Stimulated activated CD4-positive, alpha-beta T cell treated with anti-CD3 and anti-CD28 coated beads, Interleukin-15, amount 100 ng/mL, for 1 hour (primary cell): ENCODE measurements at places on chromosomes 5 and 9.

GRCh38 chr9:132372177-132373095 lies 17.6 kb upstream of the SETX start:
- DNase-seq, result no peak

DNA sequence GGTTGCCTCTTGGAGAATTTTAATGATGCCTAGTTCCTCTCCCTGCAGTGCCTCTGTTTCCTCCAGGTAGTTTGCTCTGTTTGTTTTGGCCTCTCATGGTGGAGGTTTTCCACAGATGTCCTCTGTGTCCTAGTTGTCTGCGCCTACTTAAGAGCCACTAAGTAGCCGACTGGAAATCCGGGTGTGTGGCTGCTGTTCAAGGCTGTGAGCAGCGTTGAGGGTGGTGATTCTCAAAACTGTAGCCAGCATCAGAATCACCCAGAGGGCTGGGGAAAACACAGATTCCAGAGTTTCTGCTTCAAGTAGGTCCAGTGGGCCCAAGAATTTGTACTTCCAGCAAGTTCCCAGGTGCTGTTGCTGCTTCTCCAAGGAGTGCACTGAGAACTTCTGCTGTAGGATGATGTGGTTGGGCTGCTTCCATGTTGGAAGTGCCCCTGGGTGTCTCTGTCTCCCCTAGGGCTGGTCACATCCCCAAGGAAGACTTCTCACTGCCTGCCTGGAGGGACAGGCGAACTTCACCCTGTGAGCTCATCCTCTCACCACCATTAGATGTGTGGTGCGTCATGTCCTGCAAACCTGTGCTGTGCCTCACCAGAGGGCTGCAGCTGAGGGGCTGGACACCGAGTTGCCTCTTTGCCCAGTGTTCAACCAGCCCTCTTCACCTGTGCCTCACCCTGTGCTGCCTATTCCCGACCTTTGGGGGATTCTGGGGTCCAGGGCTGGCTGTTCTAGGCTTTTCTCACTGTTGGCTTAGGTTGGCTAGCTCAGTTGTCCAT lies 34.8 kb downstream of the SECISBP2 start:
- DNase-seq, result no peak

DNA sequence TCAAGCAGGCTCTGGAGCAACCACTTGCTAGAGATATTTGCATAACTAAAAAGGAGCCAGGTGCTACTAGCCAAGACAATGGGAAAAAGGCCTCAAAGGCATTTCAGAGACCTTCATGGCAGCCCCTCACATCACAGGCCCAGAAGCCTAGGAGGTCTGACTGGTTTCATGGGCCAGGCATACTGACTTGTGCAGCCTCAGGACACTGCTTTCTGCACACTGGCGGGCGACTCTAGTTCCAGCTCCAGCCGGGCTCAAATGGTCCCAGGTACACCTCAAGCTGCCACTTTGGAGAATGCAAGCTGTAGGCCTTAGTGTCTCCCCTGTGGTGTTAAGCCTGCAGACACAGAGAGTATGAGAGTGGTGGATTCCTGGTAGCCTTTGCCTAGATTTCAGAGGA lies 27.1 kb downstream of the COX7C start:
- DNase-seq, result no peak

- no peak for DNase-seq
Observed at GRCh38 chr5:128378632-128379031, 159.4 kb downstream of the FBN2 start.

DNA sequence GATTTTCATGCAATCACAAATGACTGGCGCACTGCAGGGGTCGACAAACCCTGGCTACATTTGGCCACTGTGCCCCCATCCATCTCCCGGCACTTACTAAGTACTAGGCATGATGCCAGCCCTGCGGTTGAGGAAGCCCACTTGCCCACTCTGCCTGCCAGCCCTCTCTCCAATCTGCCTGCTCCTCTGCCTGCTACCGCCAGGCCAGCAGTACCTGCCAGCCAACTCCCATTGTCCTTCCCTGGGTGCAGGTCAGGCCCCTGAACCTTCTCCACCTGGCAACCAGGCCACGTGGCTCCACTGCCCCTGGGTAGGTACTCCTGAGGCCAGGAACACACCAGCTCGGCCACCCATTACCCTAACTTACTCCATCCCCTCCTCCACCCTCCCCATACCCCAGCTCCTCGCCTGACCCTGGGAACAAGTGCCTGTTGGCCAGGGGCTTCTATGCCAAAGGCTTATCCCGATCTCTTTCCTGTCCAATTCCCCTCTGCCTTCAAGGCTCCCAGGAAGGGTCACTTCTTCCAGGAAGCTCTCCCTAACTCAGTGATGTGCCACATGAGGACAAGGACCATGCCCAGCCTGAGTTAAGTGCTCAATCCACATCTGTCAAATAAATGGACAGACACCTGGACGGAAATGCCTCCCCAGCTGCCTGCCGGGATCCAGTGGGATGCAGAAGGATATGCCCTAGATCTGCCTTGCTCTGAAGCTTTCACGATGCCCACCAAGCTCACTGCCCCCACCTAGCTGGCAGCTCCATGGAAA lies 6.6 kb downstream of the EEIG1 start:
- DNase-seq, result no peak

DNA sequence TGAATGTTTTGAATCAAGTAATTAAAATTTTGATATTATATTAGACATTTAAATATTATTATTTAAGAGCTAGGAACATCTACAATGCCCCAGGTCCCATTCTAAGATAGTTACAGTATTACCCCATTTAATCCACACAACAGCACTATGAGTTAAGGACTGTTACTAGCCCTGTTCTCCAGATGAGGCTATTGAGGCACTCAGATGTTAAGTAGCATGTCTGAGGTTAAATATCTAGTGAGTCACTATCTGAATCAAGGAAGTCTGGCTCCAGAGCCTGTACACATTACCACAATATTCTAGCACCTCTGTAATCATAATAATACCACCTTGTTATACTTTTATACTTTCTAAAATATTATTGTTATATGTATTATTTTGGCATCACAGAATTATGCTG lies 304.6 kb downstream of the PDE4D start:
- no peak for DNase-seq

- no peak for DNase-seq
Observed at GRCh38 chr5:135246923-135247795, 151.9 kb downstream of the MACROH2A1 start.

DNA sequence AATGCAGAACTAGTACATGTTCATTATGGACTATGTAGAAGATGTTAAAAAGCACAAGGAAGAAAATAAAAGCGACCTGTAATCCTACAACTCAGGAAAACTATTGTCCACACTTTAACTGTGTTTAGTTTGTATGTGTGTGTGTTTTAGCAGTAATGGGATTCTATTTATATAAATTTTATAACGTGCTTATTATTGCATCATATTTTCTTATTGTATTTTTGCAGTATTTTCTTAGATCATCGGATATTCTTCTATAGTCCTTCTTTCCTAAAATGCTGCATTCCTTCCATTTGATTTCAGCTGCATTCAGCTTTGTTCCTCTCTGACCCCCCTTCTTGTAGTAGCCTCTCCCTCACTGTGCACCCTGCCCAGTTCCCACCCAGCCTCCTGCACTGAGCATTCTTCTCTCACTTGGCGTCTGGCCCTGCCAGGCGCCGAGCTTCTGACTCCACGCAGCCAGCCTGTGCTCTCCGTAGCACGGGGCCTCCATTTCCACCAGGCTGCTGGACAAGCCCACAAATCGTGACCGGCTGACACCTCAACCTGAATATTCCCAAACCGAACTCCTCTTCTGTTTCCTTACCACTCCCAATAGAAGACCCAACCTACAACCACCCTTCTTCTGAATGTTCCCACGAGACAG lies 39.9 kb downstream of the MVB12B start:
- DNase-seq, result no peak

DNA sequence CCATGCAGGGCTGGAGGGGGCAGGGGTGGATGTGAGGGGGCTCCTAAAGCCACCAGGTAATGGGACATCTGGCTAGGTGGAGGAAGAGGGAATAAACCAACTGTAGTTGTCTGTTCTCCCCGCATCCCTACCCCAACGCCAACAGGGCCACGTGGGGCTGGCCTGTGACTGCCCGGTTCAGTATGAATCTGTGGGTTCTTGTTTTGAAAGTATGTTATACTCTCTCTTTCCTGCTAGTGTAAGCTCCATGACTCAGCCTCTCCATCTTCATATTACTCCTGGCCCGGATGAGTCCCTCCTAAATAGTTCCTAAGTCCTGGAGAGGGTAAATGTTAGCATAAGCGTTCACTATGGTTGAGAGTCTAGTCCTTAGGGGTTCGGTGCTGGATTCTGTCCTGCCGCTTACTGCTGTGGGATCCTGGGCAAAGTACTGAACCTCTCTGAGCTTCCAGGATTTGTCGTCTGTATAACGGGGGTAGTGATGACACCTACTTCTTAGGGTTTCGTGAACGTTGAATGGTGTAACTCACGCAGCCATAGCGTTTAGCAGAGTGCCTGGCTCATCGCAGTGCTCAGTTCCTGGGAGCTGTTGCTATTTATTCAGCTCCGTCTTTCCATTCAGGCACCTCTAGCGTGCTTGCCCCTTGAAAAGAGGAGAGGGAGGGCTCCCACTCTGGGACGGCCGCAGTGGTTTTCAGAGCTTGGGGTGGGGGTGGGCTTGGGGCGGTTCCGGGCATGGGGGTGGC lies 28.8 kb downstream of the LHX2 start:
- no peak for DNase-seq

GRCh38 chr9:113876151-113876992 lies at the start of gene ZNF618:
ZNF618 (plus strand) TSS chr9:113876309; CDS start chr9:113876381, 72 bp downstream.
- DNase-seq, result no peak

GRCh38 chr9:104494808-104495207 lies 9.3 kb upstream of the OR13F1 start:
- no peak for DNase-seq

DNA sequence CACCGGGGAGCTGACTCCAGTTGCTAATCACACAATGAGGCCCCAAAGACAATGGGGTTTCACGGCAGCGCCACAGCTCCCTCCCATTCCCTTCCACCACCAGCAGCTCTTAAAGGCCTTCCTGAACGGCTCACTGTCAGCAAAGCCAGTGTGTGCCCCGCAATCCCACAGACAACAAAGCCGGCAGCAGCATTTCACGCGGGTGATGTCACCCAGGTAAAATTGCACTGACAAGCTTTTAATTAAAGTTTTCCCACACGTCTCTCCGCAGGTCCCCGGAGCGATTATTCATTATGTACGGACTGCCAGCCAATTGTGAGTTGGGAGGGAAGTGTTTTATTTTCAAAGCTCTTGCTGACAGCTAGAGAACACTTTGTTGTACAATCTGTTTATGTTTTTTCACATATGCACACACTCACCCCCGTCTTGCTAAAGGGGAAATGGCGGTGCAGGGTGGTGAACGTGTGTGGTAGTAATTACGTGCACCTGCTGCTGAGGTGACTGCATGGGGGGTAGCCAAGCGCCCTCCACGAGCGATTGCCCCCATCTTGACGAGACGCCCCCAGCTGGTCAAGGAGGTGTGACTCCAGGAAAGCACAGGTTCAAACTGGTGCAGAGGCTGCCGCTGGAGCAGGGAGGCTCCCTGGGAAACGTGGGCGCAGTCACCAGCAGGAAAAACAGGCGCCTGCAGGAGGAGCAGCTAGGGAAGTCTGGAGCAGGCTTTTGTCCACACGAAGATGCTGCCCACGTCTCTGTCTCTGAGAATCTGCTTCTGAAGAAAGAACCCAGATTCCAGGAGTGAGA lies 65.0 kb downstream of the IRX2 start:
- DNase-seq, result no peak

GRCh38 chr5:38423276-38424147 lies 132.9 kb downstream of the LIFR start:
- DNase-seq, result no peak
